ENCODE measurements at places on chromosomes 2 and 18.

DNA sequence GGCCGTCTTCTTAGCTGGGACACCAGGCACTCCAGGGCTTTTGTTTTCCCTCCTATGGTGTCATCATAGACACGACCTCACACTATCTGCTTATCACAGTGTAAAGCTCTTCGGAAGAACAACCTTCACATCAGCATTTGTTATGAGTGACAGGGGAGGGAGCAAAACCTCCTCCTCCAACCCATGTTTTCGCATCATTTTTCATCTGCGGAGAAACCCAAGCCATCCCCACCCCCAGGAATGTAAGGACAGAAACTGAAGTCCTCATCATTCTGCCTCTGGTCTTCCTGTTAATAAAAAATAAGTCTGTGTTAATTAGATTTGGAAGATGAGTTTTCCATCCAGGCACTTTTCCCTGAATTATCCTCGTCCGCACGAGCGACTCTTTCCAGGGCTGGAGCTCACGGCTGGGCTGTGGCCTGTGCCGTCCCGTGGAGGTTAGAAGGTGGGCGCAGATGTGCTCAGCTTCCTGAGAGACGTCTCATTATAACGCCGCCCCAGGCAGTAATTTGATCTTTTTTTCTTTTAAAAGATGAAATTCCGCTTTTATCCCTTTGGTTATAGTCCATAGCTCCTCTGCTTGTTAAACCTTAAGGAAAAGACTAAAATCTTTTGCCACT lies 101.6 kb upstream of the TMEM18 start:
- no peak for DNase-seq

GRCh38 chr18:45626330-45627203 lies 11.3 kb downstream of the SLC14A2 start:
- no peak for DNase-seq

DNA sequence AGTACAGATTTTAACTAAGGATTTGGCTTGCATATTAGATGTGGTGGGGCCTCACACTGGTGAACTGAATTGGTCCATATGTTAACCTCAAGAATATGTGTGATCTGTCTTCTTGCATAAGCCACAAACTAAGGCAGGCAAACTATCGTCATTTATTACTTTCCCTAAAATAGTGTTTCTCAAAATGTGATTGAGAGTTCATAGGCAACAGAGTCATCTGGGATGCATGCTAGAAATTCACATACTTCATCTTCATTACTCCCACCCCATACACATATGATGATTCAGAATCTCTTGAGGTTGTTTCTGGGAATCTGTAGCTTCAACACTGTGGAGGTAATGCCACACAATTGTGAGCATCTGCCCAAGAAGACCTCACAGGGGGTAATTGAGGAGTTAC lies 822.8 kb upstream of the CDH2 start:
- no peak for DNase-seq

DNA sequence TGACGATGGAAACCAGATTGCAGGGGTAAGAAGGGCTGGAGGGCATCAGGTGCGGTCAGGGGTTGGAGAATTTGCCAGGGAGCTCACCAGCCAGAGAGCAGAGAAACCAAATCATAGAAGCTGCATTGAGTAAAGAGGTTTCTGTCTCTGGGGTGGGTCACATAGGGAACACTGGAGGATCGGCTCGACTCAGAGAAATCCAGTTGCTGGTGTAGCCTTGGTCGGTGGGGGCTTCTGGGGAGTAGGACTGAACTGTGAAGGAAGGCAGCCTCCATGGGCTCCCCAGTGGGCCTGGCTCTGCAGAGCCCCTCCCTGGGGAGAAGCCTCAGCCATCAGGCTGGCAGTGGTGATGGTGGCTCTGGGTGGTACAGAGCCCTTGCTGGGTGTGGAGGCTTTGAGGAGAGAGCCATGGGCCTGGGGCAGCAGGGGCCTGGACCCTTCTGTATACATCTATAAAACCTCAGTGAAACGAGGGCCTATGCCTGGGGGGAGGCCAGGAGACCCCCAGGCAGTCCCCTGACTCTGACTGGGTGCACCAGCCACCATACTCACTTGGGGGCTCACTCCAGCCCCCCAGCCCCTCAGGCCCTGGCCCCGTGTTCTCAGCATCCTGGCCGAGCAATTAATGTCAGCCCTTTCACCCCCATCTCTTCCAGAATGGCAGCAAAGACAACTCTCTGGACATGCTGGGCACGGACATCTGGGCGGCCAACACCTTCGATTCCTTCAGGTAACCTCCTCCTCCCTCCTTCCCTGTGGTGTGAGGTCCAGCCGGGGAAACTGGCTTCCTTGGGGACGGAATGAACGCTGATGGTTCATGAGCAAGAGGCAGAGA lies 124.5 kb downstream of the CTIF start:
- peak; percentile 61 for DNase-seq

DNA sequence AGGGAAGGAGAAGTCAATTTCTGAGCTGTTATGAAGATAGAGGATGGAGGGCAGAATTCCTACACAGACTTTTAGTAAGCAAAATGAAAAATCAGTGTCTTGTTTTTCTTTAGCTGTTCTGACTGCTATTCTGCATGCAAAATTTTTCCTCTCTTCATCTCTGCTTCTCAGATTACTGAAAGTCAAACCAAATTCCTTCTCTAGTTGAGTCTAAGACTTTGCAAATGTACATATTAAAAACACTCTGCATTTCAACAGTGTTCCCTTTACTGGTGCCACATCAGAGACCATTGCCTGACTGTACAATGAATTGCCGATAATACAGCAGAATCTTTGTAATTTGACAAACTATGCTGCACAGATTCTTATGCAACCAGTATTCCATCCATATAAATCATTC lies 198.8 kb downstream of the EXOC6B start:
- no peak for DNase-seq

- DNase-seq: peak; percentile 83
These were observed at the start of gene GNAL for GRCh38 chr18:11688972-11689668. GNAL (plus strand) TSS chr18:11689264; CDS start chr18:11689564, 300 bp downstream.

DNA sequence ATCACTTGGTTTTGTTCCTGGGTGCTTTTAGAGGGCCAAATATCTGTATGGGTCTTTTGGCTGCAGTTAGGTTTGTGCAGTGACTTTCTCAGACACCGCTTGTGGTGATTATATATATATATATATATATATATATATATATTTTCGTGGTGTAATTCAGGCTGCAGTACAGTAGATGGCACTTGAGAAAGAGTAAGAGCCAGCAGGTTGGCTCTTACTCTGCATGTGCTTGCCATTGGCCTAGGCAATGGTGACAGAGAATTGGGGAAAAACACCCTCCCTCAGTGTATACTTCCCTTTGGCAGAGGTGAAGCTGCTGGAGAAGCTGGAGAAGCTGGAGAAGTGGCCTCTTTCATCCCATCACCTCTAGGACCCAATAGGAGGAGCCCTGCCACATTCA lies 22.2 kb upstream of the MYL1 start:
- no peak for DNase-seq

- no peak for DNase-seq
These were observed 865.3 kb downstream of the ERBB4 start for GRCh38 chr2:211673133-211673905.

GRCh38 chr2:169478339-169478738 lies 955 bp upstream of the BBS5 start:
- no peak for DNase-seq

DNA sequence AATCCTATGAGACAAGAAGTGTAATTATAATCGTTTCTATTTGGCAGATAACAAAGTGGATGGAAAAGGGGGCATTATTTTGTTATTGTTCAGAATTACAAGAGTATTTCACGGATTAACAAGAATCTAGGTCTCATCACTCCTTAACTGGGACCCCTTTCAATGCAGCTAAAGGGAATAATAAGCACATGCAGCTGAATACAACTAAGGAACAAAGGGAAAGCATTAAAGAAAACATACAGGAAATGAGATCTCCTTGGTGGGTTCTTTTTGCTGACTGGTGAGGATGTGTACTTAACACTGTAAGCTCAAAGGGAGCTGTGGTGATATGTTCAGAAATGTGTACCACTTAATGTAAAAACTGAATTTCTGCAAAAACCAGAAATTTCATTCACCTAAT lies 140.5 kb upstream of the WDSUB1 start:
- DNase-seq: no peak

- DNase-seq: no peak
These were observed 112.2 kb upstream of the NABP1 start for GRCh38 chr2:191565647-191566198.

DNA sequence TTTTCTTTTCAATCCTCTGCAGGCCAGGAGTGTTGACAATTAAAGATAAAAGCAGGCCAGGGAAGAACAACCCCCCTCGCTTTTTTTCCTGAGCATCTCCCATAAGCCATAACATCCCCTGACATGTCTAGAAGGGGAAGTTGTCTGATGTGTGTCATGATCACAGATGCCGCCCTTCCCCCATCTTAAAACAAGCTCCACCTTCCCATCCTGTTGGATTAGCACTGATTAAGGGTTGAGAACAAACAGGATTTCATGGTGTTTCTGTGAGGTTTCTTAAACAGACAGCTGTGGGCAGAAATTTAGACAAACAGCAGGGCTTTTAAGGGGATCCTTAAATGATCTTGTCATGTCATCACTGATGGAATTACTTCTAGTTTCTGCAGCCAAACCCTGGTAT lies 59.4 kb upstream of the UPP2 start:
- DNase-seq: no peak

DNA sequence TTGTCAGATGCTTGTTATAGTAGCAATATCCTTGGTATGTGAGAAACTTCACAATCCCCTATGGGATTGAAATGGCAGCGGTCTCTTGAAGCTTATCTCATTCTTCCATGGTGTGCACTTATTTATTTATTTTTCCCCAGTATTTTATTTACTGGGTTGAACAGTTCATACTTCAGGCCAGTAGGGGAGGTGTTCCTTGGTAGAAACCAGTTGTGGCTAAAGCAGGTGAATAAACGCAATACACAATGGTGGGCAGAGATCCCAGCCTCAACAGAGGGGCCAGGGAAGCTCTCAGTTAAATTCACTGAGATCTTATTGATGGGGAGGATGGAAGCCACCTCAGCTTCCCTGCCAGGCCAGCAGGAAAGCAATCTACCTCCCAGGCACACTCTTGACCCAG lies 93.7 kb upstream of the SRD5A2 start:
- no peak for DNase-seq

DNA sequence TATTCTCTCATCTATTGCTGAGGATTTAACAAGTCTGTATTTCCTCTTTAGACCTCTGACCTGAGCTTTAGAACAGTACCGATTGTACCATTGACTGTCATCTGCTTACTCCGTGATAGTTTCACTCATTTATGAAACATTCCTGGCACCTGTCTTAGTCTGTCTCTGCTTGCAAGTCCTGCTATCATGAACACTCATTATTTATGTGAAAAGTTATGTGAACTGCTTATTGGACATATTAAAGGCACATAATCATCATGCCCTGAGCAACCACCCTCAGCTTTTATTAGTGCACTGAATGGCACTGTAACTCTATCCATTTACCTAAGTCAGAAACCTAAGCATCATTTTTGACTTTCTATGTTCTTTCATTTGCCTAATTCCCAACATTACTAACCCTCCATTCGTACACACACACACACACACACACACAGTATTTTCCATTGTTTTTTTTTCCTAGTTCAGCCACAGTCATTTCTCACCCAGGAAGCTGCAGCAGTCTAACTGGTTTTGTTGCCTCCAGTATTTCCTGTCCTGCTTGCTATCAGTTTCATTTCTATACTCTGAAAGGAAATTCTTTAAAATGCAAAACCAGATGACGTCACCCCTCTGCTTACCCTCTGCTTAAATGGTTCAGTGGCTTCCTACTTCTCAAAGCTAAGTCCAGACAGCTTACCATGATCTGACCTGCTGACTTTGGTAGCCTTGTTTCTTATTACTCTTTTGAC lies 146.1 kb downstream of the HAUS1 start:
- no peak for DNase-seq

DNA sequence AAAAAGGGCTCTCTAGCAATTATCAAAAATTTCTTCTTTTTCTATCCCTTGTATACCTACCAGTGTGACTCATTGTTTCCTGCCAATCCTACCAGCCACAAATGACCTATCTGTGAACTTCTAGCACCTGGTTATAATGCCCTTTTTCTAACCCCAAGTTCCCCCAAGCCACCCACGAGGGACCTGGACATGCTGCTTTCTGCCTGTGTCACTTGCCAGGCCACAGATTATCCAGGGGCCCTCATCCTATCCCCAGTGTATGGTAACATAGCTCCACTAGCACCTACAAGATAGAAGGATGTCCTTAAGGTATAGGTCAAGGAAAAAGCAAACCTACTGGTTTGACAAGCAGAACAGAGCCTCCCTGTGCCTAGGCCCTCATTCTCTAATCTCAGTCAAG lies 26.8 kb downstream of the AAK1 start:
- no peak for DNase-seq

DNA sequence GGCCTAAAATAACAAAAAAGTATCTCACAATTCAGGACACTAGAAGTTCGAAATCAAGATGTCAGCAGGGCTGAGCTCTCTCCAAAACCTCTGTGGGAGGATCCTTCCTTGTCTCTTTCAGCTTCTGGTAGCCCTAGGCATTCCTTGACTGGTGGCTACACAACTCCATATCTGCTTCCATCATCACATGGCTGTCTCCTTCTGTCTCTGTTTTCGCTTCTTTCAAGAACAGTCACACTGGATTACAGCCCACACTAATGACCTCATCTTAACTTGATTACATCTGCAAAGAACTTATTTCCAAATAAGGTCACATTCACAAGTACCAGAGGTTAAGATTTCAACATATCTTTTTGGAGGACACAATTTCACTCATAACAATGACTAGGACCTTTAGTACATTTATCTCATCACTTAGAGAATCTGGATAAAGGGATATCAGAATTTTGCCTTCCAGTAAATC lies 275.2 kb downstream of the IRS1 start:
- DNase-seq: no peak

GRCh38 chr2:237486819-237487448 lies at the start of gene MLPH:
MLPH (plus strand) TSS chr2:237487251; CDS start chr2:237493427, 6,176 bp downstream.
- no peak for DNase-seq

- no peak for DNase-seq
These were observed 59.3 kb downstream of the UNC80 start for GRCh38 chr2:209830722-209831465.

- DNase-seq: no peak
These were observed 515.8 kb downstream of the GALR1 start for GRCh38 chr18:77765468-77765867.

GRCh38 chr2:206480161-206480560 lies 36.8 kb downstream of the ADAM23 start:
- DNase-seq: no peak

GRCh38 chr2:241068136-241068941 lies 33.7 kb downstream of the MTERF4 start:
- peak; percentile 46 for DNase-seq

- no peak for DNase-seq
These were observed 1.8 kb upstream of the NPAS2 start for GRCh38 chr2:100818003-100818605.

- DNase-seq: no peak
These were observed 94.0 kb upstream of the GLS start for GRCh38 chr2:190786404-190787166.

GRCh38 chr18:45398448-45398847 lies 216.8 kb upstream of the SLC14A2 start:
- DNase-seq: no peak
